ENCODE measurements at places on chromosomes 5 and 9.

- no peak for DNase-seq
Measured at GRCh38 chr5:79149433-79149832, 37.8 kb downstream of the BHMT start.

GRCh38 chr5:81853030-81853357 lies 102.1 kb upstream of the SSBP2 start:
- DNase-seq = no peak

DNA sequence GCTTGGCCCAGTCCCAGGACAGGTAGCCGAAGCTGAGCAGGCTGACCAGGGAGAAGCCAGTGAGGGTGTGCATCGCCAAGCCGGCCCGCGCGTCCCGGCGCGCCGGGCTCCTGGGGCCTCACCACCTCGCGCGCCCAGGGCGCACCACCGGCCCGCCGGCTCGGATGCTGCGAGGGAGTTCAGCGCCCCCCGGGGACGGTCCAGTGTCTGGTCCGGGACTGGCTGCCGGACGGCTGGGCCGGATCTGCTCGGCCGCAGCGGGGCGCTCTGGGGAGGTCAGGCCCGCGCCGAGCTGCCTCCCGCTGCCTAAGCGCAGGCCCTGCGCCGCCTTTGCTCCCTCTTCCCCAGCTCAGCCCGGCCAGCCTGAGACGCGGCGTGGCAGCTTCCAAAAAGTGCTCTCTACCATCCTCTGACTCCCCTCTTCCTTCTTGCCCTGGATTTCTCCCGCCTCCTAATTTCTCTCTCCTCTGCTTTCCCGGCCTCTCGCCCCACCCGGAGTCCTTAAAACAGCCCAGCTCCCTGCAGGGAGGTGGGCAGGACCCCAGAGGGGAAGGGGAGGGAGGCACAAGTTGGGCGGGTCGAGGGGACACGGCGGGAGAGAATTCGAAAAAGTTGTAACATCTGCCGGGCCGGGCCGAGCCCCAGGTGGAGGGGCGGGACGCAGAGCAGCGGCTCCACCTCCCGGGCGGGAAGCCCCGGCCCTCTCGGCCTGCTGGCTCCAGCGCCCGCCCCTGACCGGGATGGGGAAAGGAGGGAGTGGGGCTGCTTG lies at the start of gene ARSI:
Gene ARSI (minus strand): TSS at position 605 of the 769 bp plus-strand sequence. CDS start 532 bp downstream, at position 73.
- DNase-seq = peak; percentile 89

GRCh38 chr9:87307848-87308247 lies 189.8 kb upstream of the DAPK1 start:
- no peak for DNase-seq

DNA sequence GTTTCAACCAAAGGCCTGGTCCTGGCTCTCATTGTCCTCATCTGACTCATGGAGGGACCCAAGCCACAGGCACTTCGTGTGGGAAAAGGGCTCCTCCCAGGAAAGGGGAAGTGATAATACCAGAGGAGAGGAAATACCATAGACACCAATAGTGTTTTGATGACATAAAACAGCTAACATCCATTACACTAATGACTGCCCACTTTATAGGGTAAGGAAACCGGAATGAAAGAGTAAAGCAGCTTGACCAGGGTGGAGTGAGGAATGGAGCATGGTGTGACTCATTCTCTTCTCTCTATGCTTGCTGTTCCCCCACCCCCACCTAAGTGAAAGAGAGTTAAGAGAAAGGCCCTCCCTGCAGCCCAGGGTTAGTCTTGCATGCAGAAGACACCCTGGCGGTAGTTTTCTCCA lies 67.4 kb upstream of the HRH2 start:
- no peak for DNase-seq

DNA sequence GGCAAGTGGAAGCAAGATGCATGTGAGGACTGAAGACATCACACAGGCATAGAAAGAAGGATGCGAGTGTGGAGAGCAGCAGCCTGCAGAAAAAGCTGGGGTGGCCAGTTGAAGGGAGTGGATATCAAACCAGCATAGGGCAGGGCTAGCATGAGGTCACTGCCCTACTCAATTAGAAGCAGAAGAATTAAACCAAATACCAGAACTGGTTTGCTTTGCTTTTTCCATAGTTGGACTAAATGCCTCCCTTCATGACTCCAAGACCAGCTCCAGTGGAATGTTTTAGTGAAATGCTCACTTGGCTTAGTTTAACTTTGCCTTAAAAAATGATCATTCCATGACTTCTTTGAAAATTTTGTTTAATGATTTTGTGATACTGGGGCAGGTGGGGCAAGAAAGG lies 45.8 kb downstream of the TMEM167A start:
- DNase-seq = no peak

DNA sequence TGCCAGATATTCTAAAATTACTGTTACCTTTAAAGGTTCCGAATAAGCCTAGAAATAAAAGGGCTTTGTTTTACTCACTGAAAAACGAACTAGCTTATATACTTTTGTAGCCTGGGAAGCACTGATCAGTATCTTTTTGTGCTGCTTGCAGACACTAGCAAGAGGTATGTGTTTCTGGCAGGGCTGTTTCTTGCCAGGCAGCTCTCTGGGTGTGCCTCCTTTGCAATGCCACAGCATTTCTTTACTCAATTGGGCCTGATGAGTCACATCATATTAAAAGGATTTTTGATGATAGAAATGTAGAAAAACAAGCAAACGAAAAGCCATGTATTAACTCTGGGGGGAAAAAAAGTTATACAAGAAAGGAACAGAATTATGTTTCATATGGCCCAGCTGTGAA lies 35.6 kb downstream of the CD180 start:
- no peak for DNase-seq

GRCh38 chr5:65395526-65396155 lies 86.1 kb downstream of the ADAMTS6 start:
- DNase-seq = no peak

Measured in H9 (cell line).